ENCODE measurements at places on chromosomes 2 and 18. TPM values are rescaled to one million over a fixed set of nuclear protein-coding genes. Genes with fewer than 3 reads are reported as not detected.
A peak's percentile ranks its signal among the peaks of the same experiment; 100 is the strongest.

DNA sequence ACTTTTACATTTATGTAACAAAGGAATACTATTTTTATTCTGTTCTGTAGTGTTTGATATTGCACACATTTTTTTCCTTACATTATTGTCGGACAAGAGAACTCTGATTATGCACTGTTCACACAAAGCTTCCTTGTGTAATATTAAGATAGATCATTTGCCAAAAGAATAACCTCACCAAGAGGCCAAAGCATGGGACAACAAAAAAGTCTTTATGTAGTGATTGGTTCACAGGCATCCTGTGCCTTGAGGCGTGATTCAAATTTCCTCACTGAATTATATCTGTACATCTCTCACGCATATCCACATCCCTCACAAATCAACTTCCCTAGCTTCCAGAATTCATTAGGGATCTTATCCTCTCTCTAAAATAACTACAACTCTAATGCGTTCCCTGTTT, 642.7 kb downstream of the NR4A2 start:
- DNase-seq = no peak

SERPINE2 gene
- 61.3 TPM for total RNA-seq

AKAIN1 gene
- not detected for total RNA-seq

- no peak for DNase-seq
Observed at GRCh38 chr18:48780201-48780912, 170.4 kb downstream of the SMAD7 start.

VWA3B gene
- 0.80 TPM for total RNA-seq

GRCh38 chr2:30204281-30204680, 27.1 kb upstream of the LBH start:
- no peak for DNase-seq

GRCh38 chr2:8526403-8526696, 155.5 kb upstream of the ID2 start:
- no peak for DNase-seq

DNA sequence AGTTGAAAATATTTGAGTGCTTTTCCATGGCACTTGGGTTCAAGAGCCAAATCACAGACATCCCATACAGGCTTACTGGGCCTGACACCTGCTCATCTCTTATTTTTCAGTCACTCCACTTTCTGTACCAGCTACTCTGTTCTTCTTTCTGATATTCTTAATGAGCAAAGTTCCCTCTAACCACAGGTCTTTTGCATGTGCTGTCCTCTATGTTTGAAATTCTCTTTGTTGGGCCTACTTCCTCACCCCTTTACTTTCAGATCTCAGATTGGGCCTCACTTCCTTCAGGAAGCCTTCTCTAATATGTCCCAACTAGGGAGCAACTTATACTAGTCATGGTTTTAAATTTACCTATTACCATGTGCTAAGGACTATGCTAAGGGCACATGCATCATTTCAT, 81.8 kb upstream of the RBMS1 start:
- no peak for DNase-seq

- DNase-seq = no peak
Observed at GRCh38 chr18:47978603-47979002, 48.1 kb upstream of the SMAD2 start.

- no peak for DNase-seq
Observed at GRCh38 chr2:229164545-229165249, 106.4 kb downstream of the PID1 start.

SLC8A1 gene
- 21.0 TPM for total RNA-seq

TLX2 gene
- total RNA-seq = not detected

DNA sequence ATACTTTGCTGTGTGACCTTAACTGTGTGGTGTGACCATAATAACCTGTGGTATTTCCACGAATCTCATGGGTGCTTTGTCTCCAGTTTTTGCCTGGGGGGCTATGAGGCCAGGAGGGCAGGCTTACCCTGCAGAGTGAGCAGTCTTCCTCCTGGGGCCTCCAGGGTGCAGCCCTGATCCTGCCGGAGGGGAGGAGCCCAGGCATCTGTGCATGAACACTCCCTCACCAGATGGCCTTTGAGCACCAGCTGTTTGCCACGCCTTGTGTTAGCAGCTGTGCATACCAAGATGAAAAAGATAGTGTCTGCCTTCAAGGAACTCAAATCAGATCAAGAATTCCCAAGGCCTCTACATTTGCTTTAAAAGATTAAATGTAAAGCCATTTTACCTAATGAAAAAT, 75.0 kb upstream of the RBM44 start:
- DNase-seq = no peak

- no peak for DNase-seq
Observed at GRCh38 chr2:220424561-220424960, 797.1 kb downstream of the SLC4A3 start.

DNA sequence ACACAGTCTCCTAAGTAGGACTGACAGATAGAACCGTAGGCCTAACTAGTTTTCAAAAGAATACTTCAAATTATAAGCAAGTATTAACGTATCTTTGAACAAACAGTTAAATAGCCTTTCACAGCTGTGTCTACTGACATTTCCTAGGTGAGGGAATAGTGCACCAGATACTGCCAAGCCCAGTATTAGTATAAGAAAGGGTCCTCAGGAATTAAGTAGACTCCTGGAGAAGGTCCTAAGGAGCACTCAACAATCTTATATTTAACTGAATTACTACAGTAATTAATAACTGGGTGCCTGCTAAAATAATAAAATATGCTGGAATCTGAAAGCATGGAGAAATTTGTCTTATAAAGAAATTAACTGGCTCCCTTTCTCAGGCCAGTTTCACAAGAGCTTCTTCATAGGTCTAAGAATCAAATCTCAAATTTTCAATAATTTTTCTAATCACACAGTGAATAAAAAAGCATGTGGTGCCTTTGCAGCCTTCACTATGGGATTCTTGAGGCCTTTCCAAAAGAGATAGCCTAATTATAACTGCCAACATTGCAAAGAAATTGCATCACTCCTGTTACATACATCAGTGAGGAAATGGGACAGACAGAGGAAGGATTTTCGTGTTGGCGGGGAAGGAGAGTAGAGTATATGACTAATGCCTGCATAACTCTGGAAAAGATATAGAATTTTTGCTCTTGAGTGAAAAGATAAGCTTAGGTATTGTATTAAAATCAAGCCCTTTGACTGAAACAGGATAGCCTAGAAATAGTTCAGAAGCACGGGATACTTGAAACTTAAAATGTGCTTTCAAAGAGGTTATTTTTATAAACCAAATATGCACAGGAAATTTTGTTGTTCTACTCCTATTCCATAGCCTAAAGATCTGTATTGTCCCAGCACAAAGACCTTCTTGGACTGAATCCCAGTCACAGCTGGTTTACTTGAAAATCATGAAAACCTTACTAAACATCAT, 228.6 kb upstream of the STK17B start:
- no peak for DNase-seq

GRCh38 chr2:238938401-238939055, 90.6 kb downstream of the TWIST2 start:
- peak; percentile 90 for DNase-seq

IL1F10 gene
- total RNA-seq = not detected

GRCh38 chr2:6924924-6925409, 7.8 kb downstream of the RNF144A start:
- no peak for DNase-seq

OXER1 gene
- 2.8 TPM for total RNA-seq

DNA sequence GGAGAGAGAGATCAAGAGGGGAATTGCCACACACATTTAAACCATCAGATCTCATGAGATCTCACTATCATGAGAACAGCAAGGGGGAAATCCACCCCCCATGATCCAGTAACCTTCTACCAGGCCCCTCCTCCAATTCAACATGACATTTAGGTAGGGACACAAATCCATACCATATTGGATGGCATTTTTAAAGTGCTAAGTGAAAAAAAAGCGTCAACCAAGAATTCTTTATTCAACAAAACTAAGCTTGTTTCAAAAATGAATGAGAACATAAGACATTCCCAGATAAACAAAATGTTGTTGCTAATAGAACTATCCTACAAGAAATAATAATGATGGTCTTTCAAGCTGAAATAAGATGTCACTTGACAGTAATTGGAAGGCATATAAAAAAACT, 626.2 kb upstream of the LRRTM1 start:
- DNase-seq = no peak

DNA sequence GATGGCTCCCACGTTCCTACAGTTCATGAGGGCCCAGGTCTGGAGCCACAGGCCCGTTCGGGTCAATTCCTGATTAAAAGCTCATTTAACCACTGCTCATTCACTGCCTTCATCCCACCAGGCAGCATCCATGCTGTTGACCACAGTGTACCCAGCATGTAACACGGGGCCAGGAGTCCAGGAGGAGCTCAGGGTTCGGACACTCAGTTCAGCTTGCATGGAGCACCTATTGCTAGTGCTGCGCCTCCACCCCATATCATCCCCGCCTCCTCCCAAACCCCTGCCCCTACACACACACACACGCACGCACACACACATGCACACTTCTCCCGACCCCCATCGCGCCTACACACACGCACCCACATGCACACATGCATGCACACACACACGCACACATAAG, 72.9 kb upstream of the SNTG2 start:
- no peak for DNase-seq

- no peak for DNase-seq
Observed at GRCh38 chr18:24959051-24959476, 392.9 kb downstream of the ZNF521 start.

RIF1 gene
- 70.8 TPM for total RNA-seq

GRCh38 chr2:173659509-173659908, 304.8 kb downstream of the CDCA7 start:
- DNase-seq = no peak

- no peak for DNase-seq
Observed at GRCh38 chr18:30409120-30409519, 633.4 kb downstream of the DSC3 start.

SNTG2 gene
- total RNA-seq = 4.4 TPM

DNA sequence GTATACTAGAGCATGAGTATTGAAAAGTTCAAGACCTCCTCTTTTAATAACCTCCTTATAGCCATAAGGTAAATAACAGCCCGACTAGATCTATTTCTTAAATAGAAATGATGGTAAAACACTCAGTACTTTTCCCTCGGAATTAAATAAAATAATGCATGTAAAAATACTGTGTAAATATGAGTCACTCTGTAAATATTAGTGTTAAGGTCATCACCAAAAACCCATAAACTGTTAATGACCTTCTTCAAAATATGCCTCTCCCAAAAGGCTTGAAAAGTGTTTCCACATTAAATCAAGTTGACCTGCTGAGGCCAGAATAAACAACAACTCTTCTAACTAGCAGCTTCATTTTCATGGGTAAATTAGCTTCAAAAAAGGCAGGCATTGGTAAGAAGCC, 25.3 kb upstream of the BZW1 start:
- DNase-seq = no peak

Measured in sciatic nerve (tissue), 2 donors.